Stimulated activated CD4-positive, alpha-beta T cell treated with anti-CD3 and anti-CD28 coated beads, Interleukin-4, amount 100 ng/mL, for 48 hours (primary cell): ENCODE measurements at places on chromosomes 7 and 10.

- no peak for DNase-seq
These were observed 3.1 kb upstream of the PHYH start for GRCh38 chr10:13302821-13303555.

DNA sequence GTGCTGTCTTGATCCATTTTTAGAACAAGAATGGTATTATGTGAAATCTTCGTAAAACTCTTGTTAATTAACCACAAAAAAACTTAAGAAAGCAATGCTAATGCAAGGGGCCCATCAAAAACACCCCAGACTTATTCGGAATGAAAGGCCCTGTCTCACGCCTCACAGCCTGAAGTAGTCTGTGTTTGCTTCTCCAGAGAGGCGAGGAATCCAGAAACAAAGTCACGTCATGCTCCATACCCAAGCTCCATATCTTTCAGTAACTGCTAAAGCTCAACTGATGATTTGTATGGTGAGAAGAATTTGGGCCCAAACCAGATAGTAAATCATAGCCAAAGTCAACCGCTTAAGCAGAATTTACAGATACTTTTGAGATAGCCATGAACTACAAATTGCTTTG lies 155.4 kb downstream of the ATE1 start:
- no peak for DNase-seq

DNA sequence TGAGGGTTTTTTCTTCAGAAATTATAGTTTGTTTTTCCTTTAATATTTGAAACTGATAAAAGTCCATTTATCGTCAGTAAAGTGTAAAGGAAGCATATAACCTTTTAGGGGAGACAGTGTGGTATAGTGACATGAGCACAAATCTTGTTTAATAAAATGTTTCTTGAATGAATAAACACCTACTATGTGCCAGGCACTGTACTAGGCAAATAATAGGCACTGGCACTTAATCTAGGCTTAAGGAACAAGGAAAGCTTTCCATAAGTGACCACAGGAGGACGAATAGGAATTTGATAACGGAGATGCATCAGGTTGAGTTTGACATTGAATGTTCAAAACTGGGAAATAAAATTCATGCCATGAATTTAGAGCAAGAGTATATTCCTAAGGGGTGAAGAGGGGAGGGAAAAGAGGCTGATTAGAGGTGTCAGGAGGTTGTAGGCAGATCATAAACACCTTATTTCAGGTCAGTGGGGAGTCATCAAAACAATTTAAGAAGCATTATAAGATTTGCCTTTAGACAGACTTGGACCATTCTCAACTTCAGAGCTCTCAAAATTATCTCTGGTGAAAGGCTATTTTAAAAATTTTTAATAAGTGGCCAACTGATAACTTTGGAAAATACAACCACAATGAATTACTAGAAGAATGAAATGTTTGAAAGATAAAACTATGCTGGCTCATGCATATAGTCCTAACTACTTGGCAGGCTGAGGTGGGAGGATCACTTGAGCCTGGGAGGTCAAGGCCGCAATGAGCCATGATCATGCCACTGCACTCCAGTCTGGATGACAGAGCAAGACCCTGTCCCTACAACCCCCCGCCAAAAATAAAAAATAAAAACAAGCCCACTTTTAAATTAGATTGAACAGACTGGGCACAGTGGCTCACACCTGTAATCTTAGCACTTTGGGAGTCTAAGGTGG lies 22.4 kb downstream of the RALA start:
- DNase-seq, result no peak

DNA sequence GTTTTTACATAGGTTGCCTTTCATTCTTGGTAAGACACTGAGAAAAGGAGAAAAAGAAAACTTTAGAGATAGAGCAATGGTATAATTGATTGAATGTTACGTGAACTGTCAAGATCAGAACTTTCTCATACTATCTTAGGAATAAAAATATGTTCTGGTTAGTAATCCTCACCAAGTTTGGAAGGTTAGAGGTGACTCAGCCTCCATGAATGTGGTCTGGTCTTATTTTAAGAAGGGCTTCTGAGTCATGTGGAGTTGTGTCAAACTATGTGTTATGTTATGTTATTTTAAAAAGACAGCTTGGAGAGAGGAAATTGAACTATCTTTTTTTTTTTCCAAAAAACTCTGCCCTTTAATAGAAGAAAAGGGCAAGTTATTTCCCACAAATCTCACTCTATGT lies 458.6 kb upstream of the KLF6 start:
- peak; percentile 10 for DNase-seq

DNA sequence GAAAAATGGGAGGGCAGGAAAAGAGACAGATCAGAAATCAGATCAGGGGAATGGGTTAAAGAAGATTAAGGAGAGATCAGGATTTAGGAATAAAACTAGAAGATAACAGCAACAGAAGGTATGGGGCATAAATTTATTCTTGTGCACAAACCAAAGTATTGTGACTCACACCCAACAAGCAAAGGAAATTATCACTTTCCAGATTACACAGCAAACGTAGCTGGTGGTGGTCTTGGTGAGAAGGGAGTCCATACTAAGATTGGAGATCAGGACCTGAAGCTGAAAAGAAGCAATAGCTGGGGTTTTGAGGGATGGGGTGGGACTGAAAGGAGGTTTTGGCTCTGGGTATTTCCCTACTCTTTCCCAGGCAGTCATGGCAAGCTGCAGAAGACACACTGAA lies 3.5 kb upstream of the MYOZ1 start:
- DNase-seq, result no peak

DNA sequence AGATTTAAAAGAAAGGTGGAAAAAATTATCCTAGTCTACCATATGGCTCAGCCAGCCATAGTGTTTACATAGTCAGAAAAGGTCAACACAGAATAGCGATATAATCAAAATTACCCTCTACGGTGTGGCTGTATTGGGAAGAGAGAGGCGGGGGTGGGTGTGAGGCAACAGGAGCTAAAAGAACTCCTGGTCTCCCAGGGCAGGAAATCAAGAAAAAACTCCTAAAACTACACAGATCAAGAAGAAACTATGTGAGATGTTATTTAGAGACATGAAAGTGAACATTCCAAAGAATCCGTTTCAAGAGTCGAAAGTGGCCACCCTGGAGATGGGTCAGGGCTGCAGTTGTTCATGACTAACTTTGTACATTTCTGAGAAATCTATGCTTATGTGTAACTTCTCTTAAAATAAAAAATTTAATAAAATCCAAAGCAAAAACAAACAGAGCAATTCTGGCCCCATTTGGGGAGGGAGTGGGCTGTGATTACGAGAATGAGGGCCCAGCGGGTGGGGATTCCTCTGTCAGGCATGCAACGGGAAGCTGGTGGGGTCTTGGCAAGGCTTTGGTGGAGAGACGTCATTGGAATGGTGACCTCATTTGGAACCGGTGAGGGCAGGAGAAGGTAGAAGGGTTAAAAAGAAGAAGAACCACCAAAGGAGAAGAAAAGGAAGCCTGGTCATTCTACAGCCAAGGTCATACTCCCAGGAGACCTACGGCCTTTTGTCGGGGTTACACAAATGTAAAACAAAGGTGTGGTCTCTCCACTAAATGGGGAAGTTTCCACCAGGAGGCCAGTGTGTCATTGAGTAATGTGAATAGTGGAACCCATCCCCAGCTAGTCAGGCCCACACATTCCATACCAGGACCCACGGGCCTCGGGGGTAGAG lies 71.2 kb upstream of the DUSP5 start:
- DNase-seq, result no peak

DNA sequence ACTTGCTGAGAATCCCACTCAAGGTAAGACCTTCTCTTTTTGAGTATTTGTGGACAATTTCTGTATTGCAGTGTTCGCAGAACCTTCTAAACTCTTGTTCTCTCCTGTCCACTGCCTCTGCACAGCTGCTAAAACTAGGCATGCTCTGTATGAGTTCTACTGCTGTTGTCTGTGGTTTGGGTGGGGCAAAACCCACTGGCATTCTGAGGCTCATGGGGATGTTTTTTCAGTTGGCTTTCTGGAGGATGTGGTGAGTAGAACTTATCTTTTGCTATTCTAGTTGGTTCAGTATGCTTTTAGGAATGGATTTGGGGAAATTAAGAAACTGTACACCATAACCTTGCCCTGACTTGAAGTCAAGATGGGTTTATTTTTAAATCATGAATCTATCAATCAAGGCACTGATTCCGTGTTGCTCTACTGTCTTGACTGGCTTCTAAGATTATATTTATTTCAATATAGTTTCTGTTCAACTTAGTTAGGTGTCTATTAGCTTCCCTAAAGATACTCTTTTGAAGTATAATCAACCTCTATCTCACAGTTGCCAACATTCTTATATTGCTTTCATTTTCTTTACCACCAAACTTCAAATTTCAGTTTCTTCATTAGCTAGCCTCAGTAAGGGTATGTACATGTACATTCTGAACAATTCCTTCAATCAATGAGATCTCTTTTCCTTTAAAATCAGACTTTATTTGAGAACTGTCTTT lies 25.0 kb upstream of the C1GALT1 start:
- peak; percentile 25 for DNase-seq

GRCh38 chr10:127720903-127721302 lies 16.1 kb upstream of the FOXI2 start:
- no peak for DNase-seq
